Umbilical cord (tissue), 2 donors: ENCODE measurements at places on chromosomes 2 and 18. TPM values are rescaled to one million over a fixed set of nuclear protein-coding genes. Genes with fewer than 3 reads are reported as not detected.

- DNase-seq = no peak
Measured at GRCh38 chr2:179096090-179096489, 46.2 kb upstream of the CCDC141 start.

- DNase-seq = no peak
Measured at GRCh38 chr2:232492963-232493700, 5.5 kb upstream of the ECEL1 start.

DNA sequence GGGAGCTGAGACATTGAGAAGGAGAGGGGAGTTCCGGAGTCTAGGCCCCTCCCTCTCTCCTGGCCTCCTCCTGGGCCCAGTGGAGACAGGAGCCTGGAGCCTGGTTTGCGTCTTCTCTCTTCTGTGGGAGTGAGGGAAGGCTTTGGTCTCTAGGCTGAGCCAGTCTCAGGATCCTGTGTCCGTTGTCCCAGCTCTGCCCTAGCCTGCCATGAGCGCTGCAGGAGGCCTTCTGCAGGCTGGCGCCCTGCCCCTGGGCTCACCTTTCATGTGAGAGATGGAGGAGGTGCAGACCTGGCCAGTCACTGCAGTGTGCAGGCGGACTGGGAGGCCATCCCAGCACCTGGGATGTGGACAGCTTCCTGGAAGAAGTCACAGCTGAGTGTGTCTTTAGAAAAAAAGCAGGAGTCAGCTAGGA is 8.7 kb downstream of the IMPA2 start:
- no peak for DNase-seq

GRCh38 chr2:192544371-192544955 is 349.7 kb upstream of the TMEFF2 start:
- DNase-seq = peak; percentile 61

DNA sequence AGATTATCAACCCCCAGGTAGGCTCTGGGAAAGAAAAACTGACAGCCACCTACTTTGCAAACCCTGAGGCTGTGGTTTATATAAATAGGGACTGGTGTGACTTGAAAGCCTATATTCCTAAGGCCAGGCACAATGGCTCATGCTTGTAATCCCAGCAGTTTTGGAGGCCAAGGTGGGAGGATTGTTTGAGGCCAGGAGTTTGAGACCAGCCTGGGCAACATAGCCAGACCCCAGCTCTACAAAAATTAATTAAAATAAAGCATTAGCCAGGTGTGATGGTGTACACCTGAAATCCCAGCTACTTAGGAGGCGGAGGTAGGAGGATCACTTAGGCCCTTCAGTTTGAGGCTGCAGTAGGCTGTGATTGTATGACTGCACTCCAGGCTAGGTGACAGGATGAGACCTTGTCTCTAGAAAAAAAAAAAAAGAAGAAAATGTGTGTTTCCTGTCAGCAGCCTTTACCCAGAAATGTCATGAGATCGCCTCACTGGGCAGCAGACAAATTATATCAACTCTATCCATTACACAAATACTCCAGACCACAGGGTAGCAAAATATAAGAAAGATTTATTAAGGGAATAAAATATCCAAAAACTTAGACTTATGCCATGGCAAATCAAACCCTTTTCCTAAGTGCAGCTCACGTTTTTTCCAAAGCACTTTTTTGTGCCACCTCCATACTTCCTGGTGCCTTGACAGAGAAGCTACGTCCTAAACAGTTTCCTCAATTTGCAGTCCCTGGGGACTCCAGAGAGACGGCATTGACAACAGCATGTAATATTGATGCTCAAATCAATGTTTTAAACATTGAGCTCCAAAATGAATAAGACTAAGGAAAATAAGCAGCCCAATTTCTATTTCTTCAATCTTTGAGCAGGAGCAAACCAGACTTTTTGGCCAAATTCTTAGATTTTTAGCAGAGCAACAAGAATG is 190.8 kb upstream of the NDUFV2 start:
- no peak for DNase-seq

DNA sequence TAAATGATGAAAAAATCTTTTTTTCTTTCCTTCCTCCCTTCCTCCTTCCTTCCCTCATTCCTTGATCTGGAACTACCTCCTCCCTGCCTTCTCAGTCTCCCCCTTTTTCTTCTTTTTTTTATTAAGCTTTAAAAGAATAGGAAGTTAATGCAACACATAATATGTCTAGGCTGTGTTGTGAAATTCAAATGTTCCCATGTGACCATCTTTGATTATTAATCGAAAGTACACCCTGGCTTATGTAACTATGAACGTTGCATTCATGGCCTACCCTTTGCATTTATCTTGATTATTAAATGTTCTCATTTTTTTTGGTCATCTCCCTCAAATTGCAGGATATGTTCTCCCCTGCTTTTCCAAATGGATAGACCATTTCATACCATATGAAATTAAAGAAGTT is 376.0 kb downstream of the DSEL start:
- DNase-seq = no peak

DNA sequence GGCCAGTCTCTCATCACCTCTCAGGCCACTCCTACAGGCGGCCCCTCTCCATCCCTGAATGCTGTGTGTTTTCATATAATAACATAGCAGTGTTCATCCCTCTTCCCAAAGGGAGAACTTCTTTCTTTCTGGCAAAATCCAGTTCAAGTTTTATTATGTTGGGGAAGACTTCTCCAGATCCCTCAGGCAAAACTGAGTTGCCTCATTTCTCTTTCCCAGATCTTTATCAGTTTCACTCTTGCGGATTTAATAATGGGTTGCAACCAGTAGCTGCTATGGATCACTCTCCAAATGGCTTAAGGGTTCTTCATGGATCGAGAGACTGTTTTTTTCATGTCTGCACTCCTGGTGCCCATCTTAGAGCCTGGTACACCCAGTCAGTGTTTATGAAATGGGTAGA is 129.9 kb downstream of the FHOD3 start:
- DNase-seq = no peak

Gene RGPD4
- total RNA-seq = 2.2 TPM

Gene VIT
- 3.9 TPM for total RNA-seq

Gene WNT6
- total RNA-seq = 3.9 TPM
